ENCODE measurements at places on chromosomes 4 and X.

GRCh38 chr4:106893395-106893881 lies 142.7 kb downstream of the DKK2 start:
- DNase-seq: no peak

GRCh38 chrX:10819973-10820372 lies 199.6 kb upstream of the MID1 start:
- no peak for DNase-seq

GRCh38 chrX:63581906-63582305 lies 203.1 kb downstream of the ARHGEF9 start:
- DNase-seq: no peak

GRCh38 chr4:139253713-139254112 lies 26.3 kb downstream of the MGARP start:
- DNase-seq: no peak

DNA sequence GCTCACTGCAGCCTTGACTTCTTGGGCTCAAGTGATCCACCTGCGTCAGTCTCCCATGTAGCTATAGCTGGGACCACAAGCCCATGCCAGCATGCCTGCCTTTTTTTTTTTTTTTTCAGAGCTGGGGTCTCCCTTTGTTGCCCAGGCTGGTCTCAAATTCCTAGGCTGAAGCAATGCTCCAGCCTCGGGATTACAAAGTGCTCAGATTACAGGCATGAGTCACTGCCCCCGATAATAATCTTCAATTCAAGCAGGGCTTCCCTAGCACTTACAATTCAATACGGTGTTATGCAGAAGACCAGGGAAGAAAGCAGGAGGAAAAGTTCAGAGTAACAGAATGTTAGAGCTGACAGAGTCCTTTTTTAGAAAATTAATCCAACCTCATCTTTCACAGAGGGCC lies 26.1 kb downstream of the OTOP1 start:
- no peak for DNase-seq
